Hepatic stellate cell (primary cell): ENCODE measurements at places on chromosomes 16 and 17.
A peak's percentile ranks its signal among the peaks of the same experiment; 100 is the strongest.

DNA sequence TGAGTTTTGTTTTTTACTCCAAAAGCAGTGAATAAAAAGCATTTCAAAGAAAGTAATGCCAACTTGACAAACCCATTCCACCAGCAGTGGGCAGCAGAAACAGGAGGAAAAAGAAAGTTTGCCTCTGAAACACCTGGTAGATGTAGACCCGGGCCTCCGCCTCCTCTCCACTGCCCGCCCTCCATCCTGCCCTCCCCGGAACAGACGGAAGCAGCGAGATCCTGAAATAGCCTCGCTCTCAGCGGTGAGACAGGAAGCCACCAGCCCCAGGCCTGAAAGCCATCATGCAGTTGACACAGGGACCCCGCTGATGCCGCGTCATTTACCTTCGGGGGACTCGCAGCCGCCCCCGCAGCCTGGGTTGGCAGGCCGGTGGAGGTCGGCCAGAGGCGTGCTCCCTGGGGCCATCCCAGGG is 67.8 kb downstream of the C16orf78 start:
- no peak for DNase-seq

- no peak for DNase-seq
Observed at GRCh38 chr16:81813648-81814047, 34.6 kb downstream of the PLCG2 start.

DNA sequence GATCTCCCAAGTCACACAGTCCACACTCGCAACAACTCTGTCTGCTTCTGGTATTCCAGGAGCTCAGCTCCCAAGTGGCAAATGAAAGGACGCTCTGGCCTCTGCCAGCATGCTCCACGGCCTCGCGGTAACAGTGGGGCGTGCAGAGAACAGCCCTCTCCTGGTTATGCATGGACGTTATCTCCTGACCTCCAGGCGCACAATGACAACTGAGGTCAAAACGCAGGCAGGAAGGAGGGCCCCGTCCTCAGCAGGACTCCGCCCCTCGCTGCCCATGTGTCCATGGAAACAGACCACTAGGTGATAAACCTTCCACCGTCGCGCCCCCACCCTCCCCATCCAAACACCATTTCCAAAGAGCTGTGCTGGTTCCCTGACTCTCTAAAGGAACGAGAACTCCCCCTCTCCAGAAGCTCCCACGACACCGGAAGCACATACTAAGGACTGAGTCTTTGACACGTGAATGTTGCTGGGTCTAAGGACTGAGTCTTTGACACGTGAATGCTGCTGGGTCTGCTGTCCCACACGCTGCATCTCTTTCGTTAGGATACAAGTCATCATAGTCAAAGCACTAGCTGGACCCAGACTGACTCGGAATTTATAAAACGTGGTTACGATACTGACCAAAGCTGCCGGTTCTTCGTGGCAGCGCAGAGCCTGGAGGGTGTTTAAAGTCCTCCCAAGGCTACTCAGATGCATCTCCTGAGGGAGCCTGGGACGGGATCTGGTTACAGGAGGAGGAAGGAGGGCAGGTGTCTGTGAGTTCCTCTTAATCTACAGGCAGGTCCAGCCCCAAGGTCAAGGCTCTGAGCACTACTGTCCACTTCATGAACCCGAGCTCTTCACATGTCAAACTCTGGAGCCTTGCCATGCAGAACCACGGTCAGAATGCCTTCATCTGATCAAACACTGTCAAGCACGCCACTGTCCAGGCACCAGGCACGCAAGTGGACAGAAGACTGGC is 43.9 kb downstream of the KLHDC4 start:
- no peak for DNase-seq

DNA sequence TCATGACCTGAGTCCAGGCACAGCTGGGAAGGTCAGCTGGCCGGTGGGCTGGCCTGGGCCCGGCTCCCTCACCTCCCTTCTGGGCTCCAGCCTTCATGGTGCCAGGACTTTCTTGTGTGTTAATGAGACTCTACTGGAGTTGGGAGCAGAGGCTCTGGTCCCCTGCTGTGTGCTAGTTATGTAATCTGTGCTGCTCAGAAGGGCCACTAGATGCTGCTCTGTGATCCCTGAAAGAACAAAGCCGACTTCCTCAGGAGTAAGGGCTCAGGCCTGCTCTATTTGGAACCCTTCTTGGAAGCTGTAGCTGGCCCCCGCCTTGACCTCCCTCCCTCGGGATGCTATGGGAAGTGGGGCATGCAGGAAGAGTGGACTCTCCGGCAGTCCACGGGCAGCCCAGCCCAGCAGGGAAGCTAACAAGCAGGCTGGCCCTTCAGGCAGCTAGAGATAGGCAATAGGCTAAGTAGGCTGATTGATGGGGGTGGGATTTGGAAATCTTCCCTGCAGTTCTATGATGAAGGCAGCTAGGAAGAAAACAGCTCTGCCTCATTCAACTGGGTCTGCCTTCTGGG is 3.3 kb upstream of the CDK5R1 start:
- peak; percentile 85 for DNase-seq

- DNase-seq = no peak
Observed at GRCh38 chr17:20224379-20224778, 215.2 kb downstream of the SPECC1 start.

DNA sequence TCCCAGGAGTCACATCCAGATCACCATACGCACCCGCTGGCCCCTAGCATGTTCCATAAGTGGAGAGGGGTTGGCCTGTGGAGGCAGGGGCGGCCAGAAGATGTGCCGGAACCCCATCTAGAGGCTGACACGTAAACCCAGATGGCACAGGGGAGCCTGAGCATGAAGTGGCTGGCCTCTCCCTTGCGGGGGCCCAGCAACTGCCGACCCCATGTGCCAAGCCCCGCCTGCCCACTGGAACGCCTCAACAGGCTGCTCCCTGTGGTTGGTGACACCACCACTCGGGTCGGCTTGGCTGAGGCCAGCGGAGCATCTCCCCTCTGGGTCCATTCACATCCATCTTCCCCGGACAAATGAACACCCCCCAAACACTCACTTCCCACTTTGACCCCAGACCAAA is 9.5 kb downstream of the BCAR1 start:
- DNase-seq = no peak

DNA sequence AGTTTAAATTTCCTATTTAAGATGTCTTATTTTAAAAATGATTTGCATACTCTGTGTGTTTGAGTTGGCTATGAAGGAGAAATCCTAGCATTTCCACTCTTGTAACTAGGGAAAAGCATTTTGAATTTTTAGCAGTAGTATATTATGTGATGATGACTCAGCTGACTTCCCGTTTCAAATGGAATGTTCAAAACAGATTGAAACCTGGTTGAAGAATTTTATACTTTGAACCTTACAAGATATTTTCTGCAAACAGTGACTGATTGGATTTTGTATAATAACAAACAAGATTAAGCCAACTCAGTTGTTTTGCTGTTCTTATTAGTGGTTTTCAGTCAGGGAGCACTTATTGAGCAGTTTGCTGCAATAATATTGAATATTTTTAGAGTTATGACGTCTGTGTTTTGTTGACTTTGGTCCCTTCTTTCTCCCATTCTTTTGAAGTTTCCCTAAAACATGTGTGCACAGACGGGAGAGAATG is 8.0 kb downstream of the TNRC6A start:
- peak; percentile 22 for DNase-seq

GRCh38 chr17:12388226-12388625 is 277.5 kb upstream of the MYOCD start:
- peak; percentile 60 for DNase-seq

GRCh38 chr16:74991593-74992403 is 6.9 kb upstream of the WDR59 start:
- DNase-seq = no peak

DNA sequence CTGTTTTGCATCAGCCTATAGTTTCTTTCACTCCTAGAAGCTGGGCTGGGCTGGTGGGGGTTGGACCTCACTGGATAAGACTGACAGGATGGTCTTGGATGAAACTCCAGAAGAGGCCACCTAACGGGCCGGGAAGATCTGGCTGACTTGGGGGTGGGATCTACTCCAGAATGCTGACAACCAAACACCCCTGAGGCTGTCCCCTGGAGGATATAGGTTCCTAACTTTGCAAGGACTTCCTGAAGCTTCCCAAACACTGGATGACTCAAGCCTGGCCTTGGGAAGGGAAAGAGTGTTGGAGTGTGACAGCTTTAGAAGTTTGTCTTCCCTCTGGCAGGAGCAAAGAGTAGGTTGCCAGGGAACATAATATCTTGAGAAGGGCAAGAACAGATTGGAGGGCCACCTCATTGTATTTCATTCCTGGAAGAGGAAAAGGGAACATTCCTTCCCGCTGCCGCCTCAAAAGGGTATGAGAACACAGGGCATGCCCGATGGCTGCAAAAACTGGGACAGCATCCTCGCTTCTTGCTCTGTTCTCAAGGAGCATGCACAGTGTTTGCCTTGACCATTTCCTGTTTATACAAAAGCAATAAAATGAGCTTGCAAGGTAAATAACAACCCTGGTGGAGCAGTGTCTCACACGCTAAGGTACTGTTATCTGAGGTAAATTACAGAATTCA is 6.8 kb upstream of the CYB5B start:
- no peak for DNase-seq

GRCh38 chr17:58956997-58957724 is 149.5 kb downstream of the TRIM37 start:
- peak; percentile 43 for DNase-seq

- DNase-seq = no peak
Observed at GRCh38 chr16:56944954-56945839, 13.3 kb downstream of the HERPUD1 start.

DNA sequence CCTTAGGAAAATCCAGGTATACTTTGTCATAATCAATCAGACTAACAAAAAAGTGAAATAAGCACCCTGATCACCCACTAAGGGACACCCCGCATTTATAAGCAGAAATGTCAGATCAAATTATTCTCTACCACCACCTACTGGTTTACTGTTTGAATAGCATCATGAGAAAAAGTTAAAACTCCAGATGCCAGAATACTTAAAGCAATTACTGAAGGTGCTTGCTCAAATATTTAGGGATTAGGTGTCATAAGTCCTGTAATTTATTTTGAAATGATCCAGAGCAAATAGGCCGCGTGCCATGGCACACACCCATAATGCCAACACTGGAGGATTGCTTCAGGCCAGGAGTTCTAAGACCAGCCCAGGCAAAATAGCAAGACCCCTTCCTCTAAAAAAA is 2.3 kb downstream of the TOP2A start:
- peak; percentile 39 for DNase-seq
